ENCODE measurements at places on chromosomes 2 and 18.

GRCh38 chr18:58136879-58137278 lies 92.9 kb downstream of the NEDD4L start:
- no peak for DNase-seq

GRCh38 chr2:25159949-25160348 lies 8.4 kb downstream of the POMC start:
- no peak for DNase-seq

GRCh38 chr2:30162806-30163205 lies 16.0 kb downstream of the YPEL5 start:
- DNase-seq = no peak

DNA sequence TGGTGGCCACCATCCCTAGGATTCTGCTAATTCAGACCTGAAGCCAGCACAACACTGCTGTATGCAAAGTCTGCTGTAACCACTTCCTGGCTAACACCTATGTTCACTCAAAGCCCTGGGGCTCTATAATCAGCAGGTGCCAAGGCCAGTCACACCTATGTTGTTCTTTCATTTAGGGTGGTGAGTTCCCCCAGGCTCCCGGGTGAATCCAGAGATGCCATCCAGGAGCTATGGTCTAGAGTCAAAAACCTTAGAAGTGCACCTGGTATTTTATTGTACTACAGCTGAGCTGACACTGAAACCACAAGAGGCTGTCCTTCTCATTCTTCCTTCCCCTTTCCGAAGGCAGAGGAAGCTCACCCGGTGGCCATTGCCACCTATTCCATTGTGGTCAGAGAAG lies 46.2 kb upstream of the CCDC141 start:
- no peak for DNase-seq

Measured in activated naive CD4-positive, alpha-beta T cell treated with anti-CD3 and anti-CD28 coated beads, Interleukin-2, amount 50 U/mL, for 72 hours (primary cell).